Stimulated activated naive CD4-positive, alpha-beta T cell treated with Interleukin-2 at 50 U/mL for 16 hours (primary cell): ENCODE measurements at places on chromosomes 13 and 19.
A peak's percentile ranks its signal among the peaks of the same experiment; 100 is the strongest.

DNA sequence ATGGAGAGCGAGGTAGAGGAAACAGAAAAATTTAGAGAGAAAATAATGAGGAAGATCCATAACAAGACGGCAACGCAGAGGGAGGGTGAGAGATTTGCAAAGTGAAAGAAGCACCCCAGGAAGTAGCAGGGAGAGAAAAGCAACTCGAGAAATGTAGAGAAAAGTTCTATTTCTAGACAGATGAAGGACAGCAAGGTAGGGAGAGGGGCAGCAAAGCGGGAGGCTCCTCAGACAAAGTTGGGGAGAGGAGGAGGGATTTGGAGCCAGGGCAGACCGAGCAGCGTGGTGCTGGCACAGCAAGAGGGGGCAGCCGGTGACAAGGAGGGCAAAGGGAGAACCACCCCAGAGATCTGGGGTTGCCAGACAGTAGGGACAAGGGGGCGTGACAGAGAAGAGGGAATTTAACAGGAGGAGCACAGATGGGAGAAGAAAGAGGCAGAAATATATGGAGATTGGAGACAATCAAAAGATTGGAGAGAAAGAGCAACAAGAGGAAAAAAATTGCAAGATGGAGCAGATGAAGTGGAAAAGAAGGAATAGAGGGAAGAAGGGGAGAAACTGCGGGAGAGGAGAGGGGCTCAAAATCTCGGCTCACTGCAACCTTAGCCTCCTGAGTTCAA is 989 bp downstream of the ZNF766 start:
- DNase-seq = no peak

DNA sequence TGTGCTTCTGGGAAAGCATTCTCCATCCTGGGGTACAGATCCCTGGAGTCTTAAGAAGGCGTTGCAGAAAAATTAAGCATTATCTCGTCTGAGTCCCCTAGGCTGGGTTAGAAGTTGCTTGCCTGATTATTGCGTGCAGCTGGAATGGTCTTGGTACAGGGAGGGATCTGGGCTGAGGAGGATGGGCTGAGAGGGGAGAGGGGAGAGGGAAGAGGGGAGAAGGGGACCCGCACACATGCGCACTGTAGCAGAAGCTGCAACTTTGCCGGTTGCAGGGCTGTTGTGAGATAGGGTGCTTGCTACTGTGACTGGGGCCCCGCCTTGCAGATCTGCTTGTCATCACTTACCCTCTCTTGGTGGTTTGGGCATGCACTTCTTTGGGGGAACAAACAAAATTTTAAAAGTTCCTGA is 316.8 kb downstream of the DLEU7 start:
- DNase-seq = no peak

GRCh38 chr19:42051166-42052115 is 18.6 kb downstream of the GRIK5 start:
- DNase-seq = no peak

DNA sequence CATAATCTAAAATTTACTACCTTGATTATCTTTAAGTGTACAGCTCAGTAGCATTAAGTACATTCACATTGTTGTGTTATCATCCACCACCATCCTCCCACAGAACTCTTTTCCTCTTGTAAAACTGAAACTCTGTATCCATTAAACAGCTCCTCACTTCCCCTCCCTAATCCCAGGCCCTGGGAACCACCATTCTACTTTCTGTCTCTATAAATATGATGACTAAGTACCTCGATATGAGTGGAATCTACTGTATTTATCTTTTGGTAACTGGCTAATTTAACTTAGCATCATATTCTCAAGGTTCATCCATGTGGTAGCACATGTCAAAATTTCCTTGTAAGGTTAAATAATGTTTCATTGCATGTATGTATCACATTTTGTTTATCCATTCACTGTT is 49.0 kb upstream of the POMP start:
- no peak for DNase-seq

DNA sequence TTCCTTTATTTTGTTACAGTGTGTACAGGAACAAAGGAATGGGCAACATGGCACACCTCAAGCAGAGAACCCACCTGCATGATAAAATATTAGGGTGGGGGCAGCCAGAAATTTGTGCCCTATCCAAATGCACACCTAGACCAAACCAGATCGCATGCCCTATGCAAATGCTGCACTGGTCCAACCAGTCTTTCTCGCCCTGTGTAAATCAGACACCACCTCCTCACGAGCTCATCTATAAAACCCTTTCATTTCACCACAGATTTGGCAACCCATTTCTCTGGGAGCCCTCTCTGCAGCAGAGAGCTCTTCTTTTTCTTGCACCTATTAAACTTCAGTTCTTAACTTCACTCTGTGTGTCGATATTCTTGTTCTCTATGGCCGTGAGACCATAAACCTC is 1559.2 kb downstream of the SLITRK1 start:
- no peak for DNase-seq

DNA sequence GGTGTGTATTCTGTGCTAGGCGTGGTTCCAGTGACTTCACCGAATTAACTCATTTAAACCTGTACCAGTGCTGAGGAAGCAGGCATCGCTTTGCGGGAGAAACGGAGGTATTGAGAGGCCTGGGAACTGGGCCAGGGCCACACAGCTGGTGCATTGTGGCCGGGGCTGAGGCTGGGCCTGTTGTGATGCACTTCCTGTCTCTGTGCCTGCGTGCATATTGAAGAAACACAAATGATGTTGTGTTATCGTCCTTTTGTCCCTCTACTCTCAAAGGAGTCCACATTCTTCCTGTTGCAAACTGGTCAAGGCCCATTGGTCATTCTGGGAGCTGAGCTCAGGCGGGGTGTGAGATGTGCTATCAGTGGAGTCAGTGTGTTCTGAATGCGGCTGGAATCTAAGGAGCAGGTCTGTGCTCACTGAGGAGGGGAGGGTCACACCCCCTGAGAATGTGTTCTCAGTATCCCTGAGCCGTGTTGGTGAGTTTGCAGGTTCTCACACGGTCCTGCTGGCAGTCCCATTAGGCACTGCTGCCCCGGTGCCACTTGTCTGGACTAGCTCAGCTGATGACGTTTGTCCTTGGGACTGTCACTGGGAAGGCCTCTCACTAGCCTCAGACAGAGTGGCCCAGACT is 62.1 kb downstream of the ARHGEF7 start:
- DNase-seq = peak; percentile 27

GRCh38 chr13:30204564-30204963 is 102.8 kb downstream of the KATNAL1 start:
- no peak for DNase-seq

- no peak for DNase-seq
Observed at GRCh38 chr13:31032528-31033113, 100.2 kb downstream of the TEX26 start.

DNA sequence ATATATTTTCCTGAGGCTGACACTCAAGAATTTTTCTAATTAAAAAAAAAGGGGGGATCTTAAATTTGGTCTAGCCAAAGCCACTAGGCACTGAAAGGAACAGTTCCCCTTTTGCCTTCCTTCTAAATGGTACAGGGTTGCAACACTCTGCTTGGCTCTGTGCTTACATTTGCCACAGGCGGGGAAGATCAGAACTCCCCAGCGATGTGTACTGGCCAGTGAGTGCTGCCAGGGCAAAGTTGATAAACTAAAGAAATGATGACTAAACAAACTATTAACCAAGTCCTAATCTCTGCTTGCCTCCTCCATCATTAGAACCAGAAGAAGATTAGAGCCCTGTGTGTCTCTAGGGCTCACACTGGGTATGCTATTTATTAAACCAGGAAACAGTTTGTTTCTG is 75.3 kb upstream of the SCEL start:
- DNase-seq = no peak

GRCh38 chr19:32233091-32233490 is 112.3 kb upstream of the ZNF507 start:
- DNase-seq = no peak

DNA sequence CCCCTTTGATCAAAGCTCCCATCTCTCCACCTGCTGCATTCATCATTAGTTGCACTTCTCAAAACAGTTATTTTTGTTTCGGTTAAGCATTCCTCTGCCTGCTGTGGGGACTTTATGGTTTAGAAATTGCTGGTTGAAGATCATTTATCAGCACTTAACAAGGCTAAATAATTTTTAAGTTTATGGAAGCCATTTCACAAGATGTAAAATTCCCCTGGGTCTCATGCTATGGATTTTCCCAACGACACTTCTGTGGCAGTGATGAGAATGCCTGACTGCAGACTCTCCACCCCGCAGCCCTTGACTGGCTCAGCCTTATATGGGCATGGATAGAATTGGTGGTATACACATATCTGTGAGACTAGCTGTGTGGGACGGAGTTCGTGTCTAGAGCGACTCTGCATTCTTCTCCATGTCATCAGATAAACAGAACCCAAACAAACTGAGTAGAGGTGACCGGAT is 52.8 kb downstream of the COL4A2 start:
- DNase-seq = no peak

DNA sequence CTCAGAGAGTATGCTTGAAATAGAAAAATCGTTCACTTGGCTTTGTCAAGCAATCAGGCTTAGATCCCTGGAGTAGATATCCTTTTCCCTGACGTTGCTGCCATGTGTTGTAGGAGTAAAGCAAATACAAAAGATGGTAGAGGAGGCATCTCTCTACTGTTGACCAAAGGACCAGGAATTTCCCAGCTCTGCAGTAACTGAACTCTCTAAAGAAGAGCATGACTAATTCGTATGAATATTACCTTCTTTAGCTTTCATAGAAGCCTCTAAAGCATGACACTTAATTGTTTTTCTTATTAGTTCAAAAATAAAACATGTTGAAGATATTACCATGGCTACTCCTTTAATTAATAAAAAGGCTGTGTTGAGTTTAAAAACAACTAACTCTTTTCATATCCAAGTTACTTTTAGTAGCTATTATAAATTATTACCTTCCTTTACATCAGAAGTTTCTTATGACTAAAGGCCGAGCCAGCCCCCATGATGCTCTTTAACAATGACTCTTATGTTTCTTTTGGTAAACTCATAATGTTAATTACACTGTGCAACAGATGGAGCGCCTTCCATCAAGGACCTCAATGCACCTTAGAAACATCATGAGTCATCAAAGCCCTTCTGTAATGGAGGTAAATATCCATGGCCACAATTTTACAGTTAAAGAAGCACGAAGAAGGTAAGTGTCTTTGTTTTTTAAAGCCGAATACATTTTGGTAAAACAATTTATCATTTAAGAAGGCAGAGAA is 352.4 kb downstream of the KLF5 start:
- DNase-seq = no peak

DNA sequence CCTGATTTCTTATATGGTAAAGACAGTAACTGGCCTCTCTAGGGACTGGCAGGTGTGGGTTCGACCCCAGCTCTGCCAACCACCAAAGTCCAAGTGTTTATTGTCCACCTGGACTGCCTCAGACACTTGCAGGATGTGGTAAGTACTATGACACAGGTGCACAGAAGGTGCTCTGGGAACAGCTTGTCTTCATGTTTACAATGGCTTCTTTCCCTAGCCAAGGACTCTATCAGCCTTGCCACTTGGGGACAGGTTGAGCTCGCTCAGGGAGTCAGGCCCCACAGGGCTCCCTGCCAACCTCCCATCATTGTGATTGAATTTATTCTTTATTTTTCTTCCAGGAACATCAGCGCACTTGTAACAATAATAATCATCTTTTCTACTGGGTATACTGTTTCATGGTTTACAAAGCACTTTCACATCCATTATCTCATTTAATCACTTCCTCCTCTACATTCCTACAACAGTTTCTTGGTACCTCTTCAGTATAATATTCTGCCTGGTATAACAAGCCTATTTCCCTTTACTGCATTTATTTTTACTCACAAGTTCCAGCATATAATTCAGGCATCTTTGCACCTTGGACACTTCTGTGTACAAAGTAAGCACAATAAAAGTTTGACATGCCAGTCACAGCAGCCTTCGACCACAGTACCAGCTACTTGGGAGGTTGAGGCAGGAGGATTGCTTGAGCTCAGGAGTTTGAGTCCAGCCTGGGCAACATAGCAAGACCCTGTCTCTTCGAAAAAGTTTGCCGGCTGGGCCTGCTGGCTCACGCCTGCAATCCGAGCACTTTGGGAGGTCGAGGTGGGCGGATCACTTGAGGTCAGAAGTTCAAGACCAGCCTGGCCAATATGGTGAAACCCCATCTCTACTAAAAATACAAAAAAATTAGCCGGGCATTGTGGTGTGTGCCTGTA is 24.2 kb upstream of the GATAD2A start:
- DNase-seq = no peak

DNA sequence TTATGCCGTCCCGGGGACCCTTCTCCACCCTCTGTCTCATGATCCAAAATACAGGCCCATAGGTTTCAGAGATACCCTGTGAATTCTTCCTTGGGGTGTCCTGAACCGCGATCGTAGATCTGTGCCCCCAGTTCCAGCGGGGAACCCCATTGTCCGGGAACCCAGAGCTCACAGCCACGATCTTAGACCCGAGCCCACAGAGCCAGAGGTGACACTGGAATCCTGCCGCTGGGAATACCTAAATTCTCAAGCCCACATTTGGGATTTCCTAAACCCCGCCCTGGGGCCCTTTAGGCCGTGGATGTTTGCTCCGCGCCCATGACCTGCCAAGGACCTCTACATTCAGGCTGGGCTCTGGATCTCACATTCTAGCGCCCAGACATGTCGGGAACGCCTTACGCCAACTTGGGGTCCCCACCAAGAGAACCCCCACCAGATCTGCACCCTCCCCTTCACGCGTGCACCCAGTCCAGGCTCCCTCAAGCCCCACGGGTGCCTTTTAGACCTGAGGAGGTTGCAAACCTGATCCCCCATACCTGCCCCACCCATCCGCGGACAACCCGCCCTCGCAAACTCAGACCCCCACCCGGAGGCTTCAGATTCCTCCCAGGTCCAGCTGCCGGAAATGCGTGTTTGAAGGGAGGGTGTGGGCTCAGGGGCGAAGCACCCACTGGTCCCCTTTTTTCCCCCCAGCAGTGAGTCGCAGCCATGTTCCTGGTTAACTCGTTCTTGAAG is 605 bp downstream of the CAPNS1 start:
- DNase-seq = peak; percentile 36

- no peak for DNase-seq
Observed at GRCh38 chr19:15062036-15062435, 12.8 kb downstream of the CASP14 start.

DNA sequence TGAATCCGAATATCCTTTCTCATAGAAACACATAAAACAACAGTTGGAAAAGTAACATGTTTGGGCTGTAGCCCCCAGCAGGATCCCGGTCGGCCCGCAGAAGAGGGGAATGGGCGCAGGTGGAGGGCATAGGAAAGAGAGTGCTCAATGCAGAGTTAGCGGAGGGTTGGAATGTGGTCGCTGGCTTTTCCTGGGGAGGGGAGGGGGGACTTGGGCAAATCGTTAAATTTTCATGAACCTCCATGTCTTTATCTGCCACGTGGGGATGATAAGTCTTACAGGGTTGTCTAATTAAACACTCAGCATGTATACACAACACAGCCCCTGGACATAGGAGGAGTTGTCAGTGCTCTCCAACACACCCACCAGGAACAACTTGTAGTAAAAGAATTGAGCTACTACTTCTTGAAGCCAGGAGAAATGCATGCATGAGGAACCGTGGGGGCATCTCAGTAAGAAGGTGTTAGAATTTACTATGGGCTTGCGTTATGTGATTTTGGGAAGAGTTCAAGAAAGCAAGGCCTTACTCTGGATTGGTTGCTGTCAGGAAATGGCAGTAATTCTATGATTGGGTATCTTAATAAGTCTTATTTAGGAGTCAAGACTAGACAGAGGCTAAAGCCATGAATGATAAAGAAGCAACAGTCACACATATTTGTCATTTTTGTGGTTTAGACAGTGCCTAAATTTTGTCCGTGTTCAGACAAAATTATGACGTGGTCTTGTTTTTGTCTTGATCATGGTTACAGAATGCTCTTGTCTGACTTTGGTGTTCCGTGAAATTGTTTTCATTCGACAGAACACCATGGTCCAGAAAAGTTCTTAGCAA is 671 bp upstream of the SLC46A3 start:
- no peak for DNase-seq
